Jurkat, Clone E6-1 (cell line): ENCODE measurements at places on chromosomes 1 and 21.

DNA sequence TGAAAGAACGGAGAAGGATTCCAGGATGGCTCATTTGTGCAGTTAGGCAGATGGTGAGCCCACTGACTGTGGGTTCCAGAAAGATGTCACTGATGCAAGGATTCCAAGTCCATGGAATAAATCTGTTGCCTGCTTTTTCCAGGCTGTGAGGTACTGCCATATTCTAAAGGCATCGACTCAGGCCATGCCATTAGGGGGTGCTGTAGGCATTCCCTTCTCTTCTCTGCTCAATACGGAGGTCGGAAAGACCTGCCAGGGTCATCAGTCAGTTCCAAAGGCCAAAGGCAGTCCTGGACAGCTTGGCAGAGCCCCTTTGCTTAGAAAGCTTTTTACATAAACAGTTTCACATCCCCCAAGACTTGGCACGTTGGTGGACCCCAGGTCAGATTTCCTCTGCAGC is 31.7 kb upstream of the TMEM125 start:
- no peak for DNase-seq

DNA sequence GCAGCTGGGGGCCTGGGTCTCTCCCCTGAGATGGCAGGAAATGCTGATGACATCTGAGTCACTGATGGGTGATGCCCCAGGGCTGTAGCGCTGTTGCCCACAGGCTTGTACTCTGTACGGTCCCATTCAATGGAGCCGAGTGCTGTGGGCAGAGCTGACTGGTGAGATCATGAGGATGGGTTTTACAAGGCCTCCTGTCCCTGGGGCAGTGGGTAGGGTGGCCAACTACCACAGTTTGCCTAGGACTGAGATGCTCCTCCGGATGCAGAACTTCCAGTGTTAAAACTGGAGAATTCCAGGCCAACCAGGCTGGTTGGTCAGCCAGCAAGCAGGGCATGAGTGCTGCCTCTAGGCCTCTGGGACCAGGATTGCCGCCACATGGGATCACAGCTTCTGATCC is 9.2 kb downstream of the PHLDA3 start:
- DNase-seq = no peak

GRCh38 chr1:50620680-50621329 is 197.6 kb upstream of the DMRTA2 start:
- DNase-seq = peak; percentile 5

GRCh38 chr1:51955797-51956527 is 34.5 kb downstream of the RAB3B start:
- no peak for DNase-seq

DNA sequence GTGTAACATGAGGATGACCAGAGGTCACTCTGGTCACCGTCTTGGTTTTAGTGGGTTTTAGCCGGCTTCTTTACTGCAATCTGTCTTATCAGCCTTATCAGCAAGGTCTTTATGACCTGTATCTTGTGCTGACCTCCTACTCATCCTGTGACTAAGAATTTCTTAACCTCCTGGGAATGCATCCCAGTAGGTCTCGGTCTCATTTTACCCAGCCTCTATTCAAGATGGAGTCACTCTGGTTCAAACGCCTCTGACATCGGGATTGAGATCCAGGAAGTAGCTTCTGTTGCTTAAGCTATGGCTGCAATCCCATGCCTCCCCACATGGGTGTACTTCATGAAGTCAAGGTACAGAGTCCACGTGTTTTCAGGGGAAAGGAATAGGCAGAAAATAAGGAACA is 19.9 kb downstream of the FMN2 start:
- DNase-seq = peak; percentile 11

GRCh38 chr1:174153085-174153824 is 6.1 kb upstream of the RABGAP1L start:
- DNase-seq = no peak

DNA sequence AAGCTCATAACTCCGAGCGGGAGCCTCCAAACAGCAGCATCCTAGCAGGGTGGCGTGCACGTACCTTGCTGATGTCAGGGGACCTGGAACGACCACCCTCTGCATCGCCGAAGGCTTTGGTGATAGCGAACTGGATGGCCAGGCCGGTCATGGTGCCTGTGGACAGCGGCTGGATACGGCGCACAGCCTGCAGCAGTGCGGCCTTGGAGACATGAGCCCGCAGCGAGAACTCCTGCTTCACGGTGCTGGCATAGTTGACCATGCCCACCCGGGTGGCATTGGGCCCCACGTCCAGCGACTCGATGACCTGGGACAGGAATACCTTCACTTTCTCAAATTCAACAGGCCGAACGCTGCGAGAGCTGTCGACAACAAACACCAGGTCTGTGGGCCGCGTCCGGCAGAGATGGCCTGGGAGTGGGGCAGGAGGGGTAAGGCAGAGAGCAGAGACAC is 2.0 kb downstream of the MATN1 start:
- DNase-seq = no peak

DNA sequence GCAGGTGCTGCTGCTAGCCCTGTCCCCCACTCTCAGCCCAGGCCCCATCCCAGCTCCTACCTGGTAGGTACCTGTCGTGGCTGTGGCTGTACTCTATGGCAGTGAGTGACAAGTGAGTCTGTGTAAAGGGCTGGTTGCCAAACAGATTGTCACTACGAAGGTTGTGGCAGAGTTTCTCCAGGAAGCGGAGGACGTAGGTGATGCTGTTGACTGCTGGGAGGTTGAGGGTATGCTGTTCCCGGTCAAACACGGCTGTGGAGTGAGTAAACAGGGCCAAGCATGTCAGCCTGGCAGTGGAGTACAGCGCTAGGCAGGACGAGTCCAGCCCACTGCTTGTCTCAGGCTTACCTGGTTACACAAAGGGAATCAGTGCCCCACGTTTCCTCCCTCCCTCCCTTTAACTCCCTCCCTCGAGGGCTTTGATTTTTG is 24.8 kb upstream of the SLFNL1 start:
- DNase-seq = no peak

- DNase-seq = no peak
These were observed 328 bp downstream of the UQCRHL start for GRCh38 chr1:15807121-15807520.

DNA sequence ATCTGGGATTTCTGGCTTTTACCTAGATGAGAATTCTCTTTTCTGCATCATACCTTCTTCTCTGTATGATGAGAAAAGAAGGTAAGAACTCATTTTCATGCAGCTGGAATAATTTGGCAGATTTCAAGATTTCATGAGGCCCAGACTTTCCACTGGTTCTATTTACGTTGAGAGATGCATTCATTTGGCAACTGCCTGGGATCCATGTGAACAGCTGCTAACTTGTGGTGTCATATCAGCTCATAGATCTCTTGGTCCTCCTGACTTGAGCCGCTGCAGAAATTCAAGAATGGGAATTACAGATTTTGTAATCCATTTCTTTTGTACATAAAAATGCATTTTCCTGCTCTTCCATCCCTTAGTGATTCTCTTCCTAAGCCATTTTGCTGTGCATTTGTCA is 17.1 kb upstream of the C1orf87 start:
- no peak for DNase-seq

GRCh38 chr1:56808410-56808809 is 10.8 kb downstream of the FYB2 start:
- no peak for DNase-seq

DNA sequence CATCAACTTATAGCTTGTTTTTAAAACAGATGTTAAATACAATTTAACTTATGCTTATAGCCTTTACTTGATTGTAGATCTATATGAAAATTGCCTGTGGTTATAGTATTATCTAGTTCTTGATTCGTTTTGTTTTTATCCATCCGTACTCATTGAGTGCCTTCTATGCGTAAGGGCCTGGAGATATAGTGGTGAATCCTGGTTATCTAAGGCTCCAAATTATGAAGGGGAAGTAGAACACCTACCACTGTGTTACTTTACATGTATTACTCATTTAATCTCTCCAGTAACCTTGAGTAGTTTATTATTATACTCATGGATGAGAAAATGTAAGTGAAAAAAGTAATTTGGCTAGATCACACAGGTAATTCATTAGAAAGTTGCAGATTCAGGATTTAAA is 121.8 kb downstream of the OSBPL9 start:
- DNase-seq = no peak

GRCh38 chr1:246364415-246364941 is 142.6 kb downstream of the SMYD3 start:
- no peak for DNase-seq

GRCh38 chr1:19401535-19401889 is 83.8 kb downstream of the CAPZB start:
- DNase-seq = no peak

DNA sequence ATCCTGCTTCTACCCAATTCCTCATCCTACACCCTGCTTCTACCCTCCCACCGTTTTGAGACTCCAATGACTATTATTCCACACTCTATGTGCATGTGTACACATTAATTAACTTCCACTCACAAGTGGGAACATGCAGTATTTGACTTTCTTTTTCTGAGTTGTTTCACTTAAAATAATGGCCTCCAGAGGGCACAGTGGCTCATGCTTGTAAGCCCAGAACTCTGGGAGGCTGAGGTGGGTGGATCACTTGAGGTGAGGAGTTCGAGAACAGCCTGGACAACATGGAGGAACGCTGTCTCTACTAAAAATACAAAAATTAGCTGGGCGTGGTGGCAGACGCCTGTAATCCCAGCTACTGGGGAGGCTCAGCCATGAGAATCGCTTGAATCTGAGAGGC is 464.8 kb downstream of the PTBP2 start:
- peak; percentile 28 for DNase-seq

DNA sequence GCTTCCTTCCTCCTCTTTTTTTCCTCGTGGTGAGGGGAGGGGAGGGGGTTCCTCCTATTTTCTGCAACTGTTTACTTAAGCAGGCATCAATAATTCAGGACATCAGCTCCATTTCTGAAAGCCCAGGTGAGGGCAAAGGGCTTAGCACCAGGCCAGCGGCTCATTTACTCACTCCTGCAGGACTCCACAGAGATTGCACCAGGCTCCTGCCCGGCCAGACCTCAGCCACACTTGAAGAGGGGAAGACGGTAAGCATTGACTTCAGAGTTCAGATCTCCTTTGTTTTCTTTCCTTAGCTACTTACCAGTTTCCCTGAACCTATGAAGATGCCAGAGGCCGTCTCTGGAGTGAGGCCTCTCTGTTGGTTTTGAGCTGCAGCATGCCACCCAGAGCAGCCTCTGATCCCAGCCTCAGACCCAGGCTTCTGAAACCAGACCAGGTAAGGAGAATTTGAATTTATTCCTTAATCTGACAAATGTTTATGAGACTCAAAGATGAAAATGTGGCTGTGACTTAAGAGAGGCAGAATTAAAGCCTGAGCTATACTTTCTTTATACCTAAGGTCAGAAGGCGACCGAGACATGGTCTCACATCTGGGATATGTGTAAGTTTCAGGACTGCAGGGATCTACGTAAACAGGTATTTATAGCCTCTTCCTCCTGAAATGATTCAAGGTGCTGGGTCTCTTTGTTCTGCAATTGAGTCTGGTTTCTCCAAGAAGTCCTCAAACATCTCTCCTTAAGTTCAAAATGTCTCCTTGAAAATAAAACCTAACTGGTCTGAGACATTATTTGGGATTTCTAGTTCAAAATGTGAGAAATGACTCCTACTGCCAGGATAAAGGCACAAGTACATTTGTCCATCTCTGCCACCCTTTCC is 272.5 kb upstream of the RUNX1 start:
- no peak for DNase-seq

GRCh38 chr21:29938776-29939103 is 1.1 kb downstream of the GRIK1 start:
- DNase-seq = no peak

- DNase-seq = no peak
These were observed 35.2 kb downstream of the EPHX1 start for GRCh38 chr1:225845097-225845496.

- DNase-seq = no peak
These were observed 2.7 kb upstream of the SLC30A10 start for GRCh38 chr1:219931033-219931432.

DNA sequence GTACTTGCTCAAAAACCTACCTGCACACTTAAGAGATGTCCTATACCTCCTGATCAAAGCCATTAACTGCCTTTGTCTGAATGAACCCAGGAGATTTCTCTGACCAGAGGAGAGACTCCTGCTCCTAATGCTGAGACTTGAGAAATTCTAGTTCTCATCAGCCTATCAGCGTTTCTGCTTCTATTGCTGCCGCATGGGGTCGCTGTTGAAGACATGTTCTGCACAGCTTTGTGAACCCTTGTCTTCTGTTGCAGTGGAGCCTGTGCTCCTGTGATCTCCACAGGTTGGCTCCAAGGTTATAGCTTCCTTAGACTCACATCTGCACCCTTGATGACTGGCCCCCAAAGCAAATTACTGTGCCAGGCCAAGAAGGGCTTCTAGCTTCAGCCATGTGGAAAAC is 40.2 kb downstream of the EDN2 start:
- DNase-seq = peak; percentile 7

DNA sequence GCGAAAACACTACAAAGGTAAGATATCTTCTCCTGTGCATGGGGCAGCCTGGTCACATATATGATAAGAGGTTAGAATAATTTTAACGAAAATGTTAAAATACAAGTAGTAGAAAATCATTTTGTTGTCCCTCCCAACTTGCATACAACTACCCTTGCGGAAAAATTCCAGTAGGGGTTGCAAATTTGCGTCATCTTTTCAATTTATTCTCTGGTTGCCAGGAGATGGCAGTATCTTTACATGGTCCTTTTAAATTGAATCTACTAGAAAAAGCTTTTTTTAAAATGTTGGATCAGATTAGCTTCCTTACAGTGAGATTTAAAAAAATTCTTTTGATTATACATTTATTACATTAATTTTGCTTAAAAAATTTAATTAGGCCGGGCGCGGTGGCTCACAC is 10.9 kb downstream of the S100PBP start:
- peak; percentile 14 for DNase-seq

- no peak for DNase-seq
These were observed 188.7 kb downstream of the GIPC2 start for GRCh38 chr1:78234496-78234895.

DNA sequence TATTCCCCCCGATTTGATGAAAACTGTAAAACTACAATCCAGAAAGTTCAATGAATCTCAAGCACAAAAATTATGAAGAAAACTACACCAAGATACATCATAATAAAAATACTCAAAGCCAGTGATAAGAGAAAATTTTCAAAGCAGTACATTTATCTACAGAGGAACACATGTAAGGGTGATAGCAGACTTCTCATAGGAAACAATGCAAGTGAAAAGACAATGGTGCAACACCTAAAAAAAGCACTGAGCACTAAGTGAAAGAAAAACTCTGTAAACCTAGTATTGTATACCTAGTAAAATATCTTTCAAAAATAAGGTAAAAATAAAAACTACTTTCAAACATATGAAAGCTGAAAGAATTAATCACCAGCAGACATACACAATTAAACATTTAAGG is 76.1 kb upstream of the IRF2BP2 start:
- DNase-seq = no peak

DNA sequence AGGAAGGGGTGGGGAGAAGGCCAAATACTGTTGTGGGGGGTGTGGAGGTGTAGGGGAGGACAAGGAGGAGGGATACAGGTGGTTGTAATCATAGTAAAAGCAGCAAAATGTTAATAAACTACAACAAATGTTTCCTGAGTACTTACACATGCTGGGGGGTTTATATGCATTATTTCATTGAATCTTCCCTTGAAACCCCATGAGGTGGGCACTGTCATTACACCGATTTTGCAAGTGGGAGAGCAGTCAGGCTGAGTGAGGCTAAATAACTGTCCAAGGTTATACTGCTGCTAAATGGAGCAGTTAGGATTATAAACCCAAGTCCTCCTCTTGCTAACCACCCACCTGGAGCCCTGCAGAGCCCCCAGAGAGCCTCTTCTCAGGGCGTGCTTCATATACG is 14.4 kb upstream of the GRHL3 start:
- no peak for DNase-seq
